ENCODE measurements at places on chromosomes 7 and 10.

GRCh38 chr7:50335230-50335794, 30.8 kb downstream of the IKZF1 start:
- no peak for DNase-seq

GRCh38 chr7:105046414-105046813, 32.4 kb downstream of the KMT2E start:
- no peak for DNase-seq

GRCh38 chr10:43809211-43809930, 160.7 kb upstream of the ZNF32 start:
- DNase-seq: no peak

DNA sequence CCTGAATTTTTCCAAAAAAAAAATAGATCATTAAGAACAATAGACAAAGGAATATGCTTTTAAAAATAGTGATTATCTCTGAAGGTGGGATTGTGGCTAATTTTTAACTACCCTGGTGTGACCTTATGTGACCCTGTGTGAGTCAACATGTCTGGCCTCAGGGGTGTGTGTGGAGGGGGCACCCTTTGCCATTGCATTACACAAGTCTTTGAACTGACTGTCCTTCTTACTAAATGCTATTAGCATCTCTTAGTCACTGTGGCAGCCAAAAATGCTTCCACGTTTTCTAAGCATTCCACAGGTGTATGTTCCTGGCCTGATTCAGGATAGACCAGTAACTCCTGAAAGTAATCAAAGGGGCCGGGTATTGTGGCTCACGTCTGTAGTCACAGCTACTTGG, 175.4 kb downstream of the MGMT start:
- DNase-seq: no peak

DNA sequence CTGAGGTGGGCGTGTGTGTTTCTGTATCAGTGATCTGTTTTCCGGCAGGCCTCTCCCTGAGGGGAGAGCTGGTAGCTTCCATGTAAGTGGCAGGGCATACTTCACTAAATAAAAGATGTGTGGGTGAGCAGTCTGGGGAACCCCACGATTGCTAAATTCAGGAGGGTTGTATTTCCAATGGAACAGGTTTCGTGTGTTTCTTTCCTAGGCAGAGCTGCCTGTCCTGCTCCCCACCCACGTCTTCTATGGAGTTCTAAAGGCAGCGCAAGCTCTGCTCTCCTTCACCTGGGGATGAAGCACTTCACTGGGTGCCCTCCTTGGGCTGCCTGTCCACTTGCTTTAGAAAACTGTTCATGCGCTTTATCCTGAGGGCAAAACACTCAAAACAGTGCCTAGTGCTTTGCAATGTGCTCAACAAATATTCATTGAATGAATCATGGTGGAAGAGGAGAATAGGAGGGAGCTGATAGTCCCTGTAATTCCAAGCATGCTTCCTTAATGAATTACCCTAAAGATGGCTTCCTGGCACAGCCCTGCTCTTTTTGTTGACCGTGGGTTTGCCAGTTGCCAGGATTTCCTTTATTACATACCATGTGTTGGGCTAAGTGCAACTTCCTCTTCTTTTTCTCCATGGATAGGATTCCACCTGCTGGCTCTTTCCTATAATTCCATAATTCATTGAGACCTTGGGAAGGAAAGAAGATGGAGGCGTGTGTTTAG, 50.6 kb upstream of the SRPK2 start:
- no peak for DNase-seq

DNA sequence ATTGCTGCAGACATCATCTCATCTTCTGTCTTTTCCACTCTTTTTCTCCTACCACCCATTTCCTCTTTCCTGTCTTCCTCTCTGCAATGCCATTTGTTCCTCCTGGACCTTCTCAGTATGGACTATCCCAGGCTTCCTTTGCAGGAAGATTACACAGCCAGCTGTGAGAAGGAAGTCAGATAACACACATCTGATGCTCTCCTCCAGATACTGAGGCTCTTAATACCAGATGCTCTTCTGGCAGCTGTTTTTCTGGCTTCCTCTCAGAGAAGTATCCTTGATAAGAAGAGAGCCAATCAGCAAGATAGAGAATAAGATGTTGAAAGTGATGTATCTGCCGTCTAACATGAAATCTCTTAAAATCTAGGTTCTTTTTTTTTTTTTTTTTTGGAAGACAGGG, 14.4 kb downstream of the KIAA1217 start:
- no peak for DNase-seq

DNA sequence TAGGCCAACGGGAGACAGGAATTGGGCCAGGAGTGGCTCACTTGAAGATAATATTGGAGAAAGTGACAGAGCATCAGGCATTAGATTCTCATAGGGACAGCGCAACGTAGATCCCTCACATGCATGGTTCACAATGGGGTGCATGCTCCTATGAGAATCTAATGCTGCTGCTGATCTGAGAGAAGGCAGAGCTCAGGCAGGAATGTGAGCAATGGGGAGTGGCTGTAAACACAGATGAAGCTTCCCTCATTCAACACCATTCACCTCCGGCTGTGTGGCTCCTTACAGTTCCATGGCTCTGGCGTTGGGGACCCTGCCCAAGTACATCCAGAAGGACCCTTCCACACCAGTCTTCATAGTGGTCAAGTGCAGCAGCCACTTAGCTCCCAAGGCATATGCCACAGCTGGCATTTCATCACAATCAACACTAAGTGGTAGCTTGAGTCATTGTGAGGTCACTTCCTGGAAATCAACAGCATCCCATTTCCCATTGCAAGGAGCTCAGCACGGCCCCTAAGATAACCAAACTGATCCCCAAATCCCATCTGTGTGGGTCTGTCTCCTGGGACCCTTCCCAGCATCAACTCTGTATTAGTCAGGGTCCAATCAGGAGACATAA, 174.5 kb downstream of the TPST1 start:
- no peak for DNase-seq

GRCh38 chr10:3807211-3807927, 22.4 kb upstream of the KLF6 start:
- DNase-seq: no peak

DNA sequence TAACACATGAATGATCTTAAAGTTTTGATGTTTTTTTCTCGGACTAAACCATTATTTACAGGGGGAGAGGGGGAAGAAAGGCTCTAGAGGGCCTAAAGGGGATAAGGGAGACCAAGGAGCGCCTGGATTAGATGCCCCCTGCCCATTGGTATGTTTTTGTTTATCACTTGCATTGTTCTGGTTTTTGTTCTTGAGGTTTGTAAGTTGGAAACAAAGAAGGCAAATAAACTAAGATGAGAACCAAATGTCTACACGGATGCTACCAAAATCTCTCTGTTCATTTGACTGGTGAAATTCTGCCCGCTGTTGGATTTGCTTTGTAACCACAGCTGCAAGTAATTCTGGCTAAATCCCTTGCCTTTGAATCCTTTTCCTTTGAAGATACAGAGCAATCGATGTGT, 99.8 kb upstream of the MACROH2A2 start:
- DNase-seq: no peak

- DNase-seq: no peak
Observed at GRCh38 chr7:26439521-26440232, 148.0 kb downstream of the SNX10 start.

- no peak for DNase-seq
Observed at GRCh38 chr10:3902054-3902808, 117.2 kb upstream of the KLF6 start.

DNA sequence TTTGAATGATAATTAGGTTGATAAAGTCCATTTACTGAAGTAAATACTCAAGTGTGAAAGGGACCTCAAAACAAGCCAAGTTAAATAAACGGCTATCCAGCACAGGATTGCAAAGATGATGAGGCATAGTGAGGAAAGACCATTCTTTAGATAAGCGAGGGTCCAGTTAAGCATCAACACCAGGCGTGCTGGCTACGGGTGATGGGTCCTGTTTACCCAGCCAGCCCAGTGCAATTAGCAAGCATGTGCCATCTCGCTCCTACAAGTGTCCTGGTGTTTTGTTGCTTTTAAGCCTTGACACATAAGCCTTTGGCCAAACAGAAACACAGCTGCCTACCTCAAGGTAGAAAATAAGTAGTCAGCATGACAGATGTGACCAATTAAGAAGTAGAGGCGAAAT, 7.1 kb downstream of the NEBL start:
- no peak for DNase-seq

DNA sequence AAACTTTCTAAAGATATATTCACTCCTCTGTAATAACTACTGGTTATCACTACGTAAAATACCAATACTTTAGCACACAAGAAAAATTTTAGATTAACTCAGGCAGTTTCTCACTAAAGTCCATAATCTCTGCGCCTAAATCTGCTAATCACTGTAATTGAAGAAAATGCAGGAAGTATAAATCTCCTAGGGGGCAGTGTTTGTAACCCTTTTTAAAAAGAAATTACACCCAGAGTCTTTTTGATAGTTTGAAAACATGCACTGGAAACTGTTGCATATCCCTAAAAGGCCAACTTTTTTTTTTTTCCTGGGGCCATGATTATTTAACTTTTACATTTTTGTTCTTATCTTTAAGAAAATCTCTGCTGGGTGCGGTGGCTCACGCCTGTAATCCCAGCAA, 209.6 kb downstream of the KIAA1217 start:
- no peak for DNase-seq

GRCh38 chr7:767580-767940, 40.5 kb upstream of the PRKAR1B start:
- no peak for DNase-seq

DNA sequence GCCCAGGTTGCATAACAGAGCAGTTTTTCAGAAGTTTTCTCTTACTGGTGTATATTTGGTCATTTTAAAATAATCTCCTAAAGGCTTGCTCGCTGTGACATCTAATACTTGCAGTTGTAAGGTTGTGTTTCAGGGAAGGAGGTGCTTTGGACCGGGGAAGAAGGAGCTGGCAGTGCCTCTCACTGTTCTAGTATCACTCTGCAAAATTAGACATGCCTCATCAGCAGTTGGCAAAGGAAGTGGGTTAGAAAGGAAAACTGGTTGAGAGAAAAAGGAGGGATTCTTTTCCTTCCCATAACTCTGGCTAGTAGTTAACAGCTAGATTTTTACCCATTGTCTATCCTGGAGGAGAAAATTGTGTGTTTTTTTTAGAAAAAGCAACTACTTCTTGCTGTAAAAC, 34.8 kb downstream of the CUL1 start:
- DNase-seq: no peak

- peak; percentile 7 for DNase-seq
Observed at GRCh38 chr10:11685787-11686218, 56.4 kb upstream of the ECHDC3 start.

- no peak for DNase-seq
Observed at GRCh38 chr10:13483951-13484350, 44.9 kb downstream of the BEND7 start.

DNA sequence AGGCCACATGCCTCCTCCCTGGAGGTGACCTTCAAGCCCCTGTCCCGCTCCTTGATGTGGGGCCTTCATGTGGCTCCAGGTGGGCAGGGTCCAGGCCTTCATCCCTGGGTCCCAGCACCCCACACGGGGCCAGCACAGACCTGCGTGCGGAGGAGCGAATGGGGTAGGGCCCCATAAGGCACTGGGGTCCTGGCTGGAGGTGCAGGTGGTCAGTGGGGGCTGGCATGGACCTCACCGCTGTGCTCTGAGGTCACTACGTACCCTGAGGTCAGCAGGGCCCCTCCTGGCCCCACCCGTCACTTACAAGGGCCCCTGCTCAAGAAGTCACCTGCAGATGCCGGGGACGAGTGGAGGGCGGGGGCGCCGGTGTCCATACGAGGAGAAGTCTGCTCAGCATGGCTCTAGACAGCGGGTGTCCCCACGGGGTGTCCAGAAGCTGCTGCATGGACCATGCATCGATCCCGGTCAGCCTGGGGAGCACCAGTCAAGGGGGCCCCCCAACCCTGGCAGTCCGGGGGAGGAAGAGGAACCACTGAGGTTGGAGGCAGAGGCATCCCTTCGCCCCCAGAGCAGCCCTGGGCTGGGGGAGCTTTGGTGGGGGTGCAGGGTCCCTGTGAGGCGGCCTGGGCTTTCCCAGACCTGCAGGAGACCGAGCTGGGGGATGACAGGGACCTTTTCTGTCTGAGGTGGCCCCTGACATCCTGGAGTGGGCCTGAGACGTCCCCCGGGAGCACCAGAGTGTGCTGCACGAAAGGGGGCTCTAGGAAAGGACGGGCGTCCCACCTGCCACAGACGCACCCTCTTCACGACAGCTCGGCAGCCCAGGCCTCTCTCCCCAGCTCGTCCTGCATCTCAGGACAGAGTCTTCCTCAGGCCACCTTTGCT, 34.6 kb downstream of the UNCX start:
- DNase-seq: no peak

DNA sequence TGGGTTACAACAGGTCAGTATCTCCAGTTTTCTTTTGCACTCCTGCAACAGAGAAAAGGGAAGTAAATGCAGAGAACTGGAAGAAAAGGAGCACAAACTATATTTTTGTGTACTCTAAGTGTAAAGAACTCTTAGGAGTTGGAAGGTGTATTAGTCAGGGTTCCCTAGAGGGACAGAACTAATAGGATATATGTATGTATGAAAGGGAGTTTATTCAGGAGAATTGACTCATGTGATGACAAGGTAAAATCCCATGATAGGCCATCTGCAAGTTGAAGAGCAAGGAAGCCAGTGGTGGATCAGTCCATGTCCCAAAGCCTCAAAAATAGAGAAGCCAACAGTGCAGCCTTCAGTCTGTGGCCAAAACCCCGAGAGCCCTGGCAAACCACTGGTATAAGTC, 22.6 kb upstream of the RAB18 start:
- DNase-seq: no peak

Measured in caudate nucleus (tissue), 63 donors.